ENCODE measurements at places on chromosomes 5 and 9. TPM values are rescaled to one million over a fixed set of nuclear protein-coding genes. Genes with fewer than 3 reads are reported as not detected.

GRCh38 chr5:136018814-136019783 lies 9.7 kb upstream of the TGFBI start:
- H3K36me3 ChIP-seq, result no peaks in the 10 kb centered on the region
- peak overlapping the region; percentile 90 for H3K27ac ChIP-seq
- H3K27me3 ChIP-seq, result no peaks in the 10 kb centered on the region
- DNase-seq, result peak; percentile 62
- H3K4me1 ChIP-seq, result peaks cover 33% of the 10 kb centered on the region

DNA sequence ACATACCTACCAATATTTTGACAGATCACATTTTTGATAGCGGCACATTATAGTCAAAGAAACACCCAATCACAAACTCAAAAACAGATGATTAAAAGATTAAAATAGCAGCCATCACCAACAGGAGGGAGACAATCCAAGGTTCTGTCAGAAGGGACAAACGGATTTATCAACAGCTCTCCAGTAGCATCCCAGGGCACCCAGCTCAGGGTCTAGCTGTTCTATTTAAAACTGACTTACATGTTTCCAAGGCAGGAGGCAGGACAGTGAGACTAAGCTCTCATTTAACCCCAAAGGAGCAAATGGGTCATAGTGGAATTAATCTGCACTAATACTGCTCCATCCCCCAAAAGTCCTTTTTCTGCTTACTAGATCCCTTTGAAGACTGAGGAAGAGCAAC lies 3.2 kb downstream of the AGTPBP1 start:
- H3K27me3 ChIP-seq, result no peaks in the 10 kb centered on the region
- H3K27ac ChIP-seq, result no peak overlapping the region
- no peaks in the 10 kb centered on the region for H3K4me1 ChIP-seq
- no peak for DNase-seq
- H3K36me3 ChIP-seq, result no peaks in the 10 kb centered on the region

DNA sequence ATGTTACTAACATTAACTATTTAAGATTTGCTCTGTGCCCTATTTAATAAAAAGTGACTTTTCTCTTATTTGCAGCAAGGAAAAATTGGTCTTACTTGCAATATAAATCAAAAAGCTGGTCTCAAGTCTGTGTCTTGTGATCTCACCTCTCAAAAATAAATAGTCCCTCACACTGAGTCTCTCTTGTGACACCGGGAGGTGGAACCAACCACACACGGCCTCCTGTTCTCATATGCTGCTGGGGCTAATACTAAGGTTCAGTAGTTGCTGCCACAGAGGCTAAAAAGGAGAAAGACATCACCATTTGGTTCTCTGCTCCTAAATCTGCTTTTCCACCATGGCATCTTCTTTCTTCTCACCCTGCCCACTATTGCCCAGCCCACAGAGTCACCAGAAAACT lies 175.8 kb upstream of the FTMT start:
- no peak overlapping the region for H3K4me3 ChIP-seq
- DNase-seq, result no peak
- no peaks in the 10 kb centered on the region for H3K4me1 ChIP-seq
- no peak overlapping the region for H3K27ac ChIP-seq

DNA sequence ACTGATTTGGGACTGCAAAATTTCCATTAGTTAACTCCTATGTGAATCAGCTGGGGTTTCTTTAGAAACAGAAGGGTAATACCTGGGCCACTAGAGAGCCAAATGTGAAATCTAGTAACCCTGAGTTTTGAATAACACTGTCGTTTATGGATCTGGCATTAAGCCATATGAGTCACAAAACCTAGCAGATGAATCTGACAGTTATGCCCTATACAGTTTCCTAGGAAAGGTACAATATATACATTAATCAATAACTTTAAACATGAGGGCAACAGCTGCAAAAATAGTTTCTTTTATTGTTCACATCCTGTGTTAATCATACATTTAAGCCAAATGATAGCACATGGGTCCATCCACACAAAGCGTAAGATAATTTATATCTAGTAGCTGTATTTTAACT lies 56.9 kb downstream of the PAM start:
- H3K4me3 ChIP-seq, result no peak overlapping the region
- H3K27ac ChIP-seq, result no peak overlapping the region
- DNase-seq, result no peak
- H3K4me1 ChIP-seq, result no peaks in the 10 kb centered on the region
- no peaks in the 10 kb centered on the region for H3K27me3 ChIP-seq

The RNF180 gene
- 6.2 TPM for total RNA-seq

The HSPB3 gene
- not detected for total RNA-seq

GRCh38 chr5:16600946-16601345 lies 15.9 kb downstream of the RETREG1 start:
- H3K36me3 ChIP-seq, result no peaks in the 10 kb centered on the region
- H3K27me3 ChIP-seq, result no peaks in the 10 kb centered on the region
- H3K4me3 ChIP-seq, result no peak overlapping the region
- H3K27ac ChIP-seq, result no peak overlapping the region
- no peak for DNase-seq

- H3K27me3 ChIP-seq, result no peaks in the 10 kb centered on the region
- DNase-seq, result no peak
- no peak overlapping the region for H3K27ac ChIP-seq
- no peak overlapping the region for H3K4me3 ChIP-seq
These were observed 134.6 kb downstream of the DENND1A start for GRCh38 chr9:123795336-123795735.

- H3K27ac ChIP-seq, result no peak overlapping the region
- peaks cover 5% of the 10 kb centered on the region for H3K27me3 ChIP-seq
- no peaks in the 10 kb centered on the region for H3K36me3 ChIP-seq
- H3K4me3 ChIP-seq, result no peak overlapping the region
- no peak for DNase-seq
These were observed 949 bp downstream of the SNCB start for GRCh38 chr5:176629317-176629852.

GRCh38 chr5:149417711-149418368 lies 38.7 kb upstream of the IL17B start:
- H3K36me3 ChIP-seq, result no peaks in the 10 kb centered on the region
- H3K4me3 ChIP-seq, result no peak overlapping the region
- DNase-seq, result no peak

- DNase-seq, result no peak
- no peaks in the 10 kb centered on the region for H3K27me3 ChIP-seq
- H3K4me1 ChIP-seq, result no peaks in the 10 kb centered on the region
- no peak overlapping the region for H3K27ac ChIP-seq
- no peak overlapping the region for H3K4me3 ChIP-seq
These were observed 17.3 kb downstream of the TLN1 start for GRCh38 chr9:35714579-35715252.

- H3K27me3 ChIP-seq, result no peaks in the 10 kb centered on the region
- DNase-seq, result no peak
- no peaks in the 10 kb centered on the region for H3K4me1 ChIP-seq
- no peak overlapping the region for H3K27ac ChIP-seq
- H3K36me3 ChIP-seq, result no peaks in the 10 kb centered on the region
- H3K4me3 ChIP-seq, result no peak overlapping the region
These were observed 14.1 kb downstream of the BTNL9 start for GRCh38 chr5:181054138-181054537.

- H3K27me3 ChIP-seq, result peaks cover 20% of the 10 kb centered on the region
- no peaks in the 10 kb centered on the region for H3K36me3 ChIP-seq
- H3K27ac ChIP-seq, result no peak overlapping the region
These were observed 15.8 kb downstream of the ISL1 start for GRCh38 chr5:51398875-51399642.

DNA sequence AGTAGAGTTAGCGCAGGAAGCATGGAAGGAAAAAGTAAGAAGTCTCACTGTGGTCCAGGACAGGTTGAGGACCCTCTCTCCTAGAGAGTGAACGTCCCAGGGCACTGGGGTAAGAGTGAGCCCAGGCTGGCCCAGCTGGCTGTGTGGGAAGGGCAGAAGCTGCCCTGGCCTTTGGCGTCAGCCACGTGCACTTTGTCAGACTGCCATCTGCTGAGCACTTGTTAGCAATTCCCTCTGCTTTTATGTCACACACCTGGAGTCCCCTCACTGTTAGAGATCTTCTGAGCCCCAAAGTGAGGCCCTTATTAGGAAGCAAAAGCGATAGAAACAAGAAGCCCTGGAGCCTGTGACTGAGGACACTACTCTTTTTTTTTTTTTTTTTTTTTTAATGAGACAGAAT lies 79.1 kb downstream of the UGCG start:
- peak; percentile 84 for DNase-seq
- no peaks in the 10 kb centered on the region for H3K27me3 ChIP-seq
- no peak overlapping the region for H3K27ac ChIP-seq
- H3K36me3 ChIP-seq, result no peaks in the 10 kb centered on the region
- no peak overlapping the region for H3K4me3 ChIP-seq
- H3K4me1 ChIP-seq, result no peaks in the 10 kb centered on the region

DNA sequence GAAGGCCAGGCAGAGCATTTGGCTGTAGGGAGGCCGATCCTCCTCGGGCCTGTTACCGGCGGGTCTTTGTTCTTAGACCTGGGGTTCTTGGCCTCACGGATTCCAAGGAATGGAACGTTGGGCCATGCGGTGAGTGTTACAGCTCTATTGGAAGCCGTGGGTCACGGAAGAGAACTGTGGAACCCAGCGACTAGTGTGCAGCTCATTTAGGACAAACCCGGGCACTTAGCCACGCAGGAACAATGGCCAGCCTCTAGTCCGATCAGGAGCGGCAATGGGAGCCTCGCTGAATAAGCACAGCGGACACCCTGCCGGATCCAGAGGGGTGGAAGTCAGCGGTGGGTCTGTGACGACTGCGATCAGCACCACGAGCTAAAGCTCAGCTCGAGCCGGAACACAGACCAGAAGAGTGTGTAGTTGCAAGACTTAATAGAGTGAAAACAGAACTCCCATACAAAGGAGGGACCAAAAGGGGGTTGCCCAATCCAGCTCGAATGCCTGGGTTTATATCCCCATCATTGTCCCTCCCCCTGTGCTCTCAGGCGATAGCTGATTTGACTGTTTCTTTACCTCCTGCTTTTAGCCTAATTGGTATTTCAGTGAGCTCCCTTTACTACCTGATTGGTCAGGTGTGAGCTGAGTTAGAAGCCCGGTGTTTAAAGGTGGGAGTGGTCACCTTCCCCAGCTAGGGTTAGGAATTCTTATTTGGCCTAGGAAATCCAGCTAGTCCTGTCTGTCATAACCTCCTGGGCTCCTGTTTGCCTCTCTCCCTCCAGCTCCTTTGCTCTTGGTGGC lies 53.7 kb upstream of the RPL26L1 start:
- DNase-seq, result no peak
- H3K4me1 ChIP-seq, result peaks cover 12% of the 10 kb centered on the region
- no peaks in the 10 kb centered on the region for H3K27me3 ChIP-seq
- peaks cover 2% of the 10 kb centered on the region for H3K36me3 ChIP-seq
- peak overlapping the region; percentile 95 for H3K27ac ChIP-seq
- H3K4me3 ChIP-seq, result no peak overlapping the region

- H3K27me3 ChIP-seq, result no peaks in the 10 kb centered on the region
- H3K36me3 ChIP-seq, result no peaks in the 10 kb centered on the region
- H3K4me3 ChIP-seq, result peak overlapping the region; percentile 75
- H3K4me1 ChIP-seq, result peaks cover 41% of the 10 kb centered on the region
- peak overlapping the region; percentile 95 for H3K27ac ChIP-seq
These were observed 482 bp downstream of the NFIB start for GRCh38 chr9:14313378-14313940.

- H3K36me3 ChIP-seq, result no peaks in the 10 kb centered on the region
- H3K27ac ChIP-seq, result no peak overlapping the region
- no peaks in the 10 kb centered on the region for H3K4me1 ChIP-seq
- DNase-seq, result no peak
- no peak overlapping the region for H3K4me3 ChIP-seq
These were observed 259.2 kb downstream of the ARRDC3 start for GRCh38 chr5:91123901-91124300.

DNA sequence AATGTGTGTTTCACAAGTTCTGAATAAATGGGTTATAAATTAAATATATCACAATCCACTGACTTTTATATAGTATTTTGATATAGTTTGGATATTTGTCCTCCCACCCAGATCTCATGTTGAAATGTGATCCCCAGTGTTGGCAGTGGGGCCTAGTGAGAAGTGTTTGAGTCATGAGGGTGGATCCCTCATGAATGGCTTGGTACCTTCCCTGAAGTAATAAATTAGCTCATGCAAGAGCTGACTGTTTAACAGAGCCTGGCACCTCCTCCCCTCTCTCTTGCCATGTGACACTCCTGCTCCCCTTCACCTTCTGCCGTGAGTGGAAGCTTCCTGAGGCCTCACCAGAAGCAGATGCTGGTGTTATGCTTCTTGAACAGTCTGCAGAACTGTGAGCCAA lies 127.9 kb upstream of the PALM2AKAP2 start:
- no peak overlapping the region for H3K27ac ChIP-seq
- no peaks in the 10 kb centered on the region for H3K36me3 ChIP-seq
- H3K4me1 ChIP-seq, result no peaks in the 10 kb centered on the region
- no peaks in the 10 kb centered on the region for H3K27me3 ChIP-seq

The PRRX2 gene
- total RNA-seq, result not detected

The ADAMTSL1 gene
- total RNA-seq, result 0.79 TPM
